Stimulated activated CD8-positive, alpha-beta memory T cell treated with anti-CD3 and anti-CD28 coated beads, Interleukin-4, amount 100 ng/mL, for 4 hours (primary cell): ENCODE measurements at places on chromosomes 1 and 21.

DNA sequence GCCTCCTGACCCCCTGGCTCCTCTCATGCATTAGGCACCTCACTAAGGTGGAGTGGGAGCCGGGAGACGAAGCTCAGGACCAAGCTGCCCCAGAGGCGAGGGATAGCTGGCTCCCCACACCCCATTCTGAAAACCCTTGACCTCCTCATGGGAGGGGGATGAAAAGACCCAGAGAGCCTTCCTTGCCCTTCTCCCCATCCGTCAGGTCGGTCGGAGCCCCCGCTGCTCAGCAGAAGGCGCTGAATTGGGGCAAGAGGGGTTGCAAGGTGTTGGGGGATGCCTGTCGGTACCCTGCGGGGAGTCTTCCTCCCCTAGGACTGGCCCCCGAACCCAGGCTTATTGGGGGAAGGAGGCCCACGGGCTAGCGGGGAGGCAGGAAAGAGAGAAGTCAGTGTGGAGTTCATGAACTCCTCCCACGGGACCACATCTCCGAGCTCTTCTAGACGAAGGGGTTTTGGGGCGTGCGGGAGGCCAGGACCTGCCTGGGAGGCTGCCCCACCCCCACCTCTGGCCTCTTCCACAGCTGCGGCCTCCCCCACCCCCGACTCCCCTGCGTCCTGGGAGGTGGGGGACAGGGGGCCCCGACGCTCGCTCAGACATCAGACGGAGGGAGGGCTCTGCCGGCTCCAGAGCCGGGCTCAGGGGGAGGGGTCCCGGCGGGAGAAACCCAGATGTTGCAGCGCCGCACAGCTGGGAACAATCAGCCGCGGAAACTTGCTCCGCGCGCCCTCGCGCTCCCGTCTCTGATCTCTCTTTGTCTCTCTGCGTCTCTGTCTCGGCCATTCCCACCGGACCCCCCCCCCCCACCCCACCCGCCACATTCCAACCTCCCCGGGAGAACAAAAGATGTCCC lies 719 bp downstream of the MFAP2 start:
- no peak for DNase-seq

GRCh38 chr1:94803517-94804441 lies 16.4 kb upstream of the SLC44A3 start:
- DNase-seq = no peak

GRCh38 chr1:4495809-4496208 lies 158.6 kb upstream of the AJAP1 start:
- DNase-seq = no peak

- no peak for DNase-seq
These were observed 31.0 kb downstream of the TMCC2 start for GRCh38 chr1:205258719-205259118.

- peak; percentile 15 for DNase-seq
These were observed 41.0 kb upstream of the DR1 start for GRCh38 chr1:93304716-93305138.

DNA sequence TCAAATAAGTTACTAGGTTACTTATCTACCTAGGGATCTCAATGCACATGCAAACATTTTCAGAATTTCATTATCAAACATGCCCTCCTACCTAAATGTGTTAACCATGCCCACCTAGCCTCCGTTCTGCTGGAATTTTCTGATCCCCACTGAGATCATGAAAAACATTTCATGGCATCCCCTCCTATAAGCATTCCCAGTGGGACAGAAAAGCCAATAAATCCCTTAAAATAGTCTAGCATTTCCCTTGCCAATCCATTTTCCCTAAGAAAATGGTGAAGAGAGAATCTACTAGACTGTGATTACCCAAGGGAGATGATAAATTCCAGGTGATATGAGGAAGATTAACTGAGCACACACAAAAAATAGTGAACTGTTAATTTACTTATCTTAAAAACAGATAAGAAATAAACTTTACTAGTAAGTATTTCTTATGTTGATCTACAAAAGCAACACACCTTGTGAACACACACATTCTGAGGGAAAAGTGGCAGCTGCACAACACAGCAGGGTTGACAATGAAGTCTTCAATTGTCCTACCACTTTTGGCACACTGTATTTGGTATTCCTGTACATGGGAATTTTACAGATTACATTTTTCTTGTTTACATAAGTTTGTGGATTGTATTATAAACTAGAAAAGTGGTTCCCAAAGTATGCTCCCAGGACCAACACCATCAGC lies 49.6 kb downstream of the ARID4B start:
- DNase-seq = no peak

GRCh38 chr1:24564695-24565094 lies 8.8 kb downstream of the NCMAP start:
- DNase-seq = no peak

DNA sequence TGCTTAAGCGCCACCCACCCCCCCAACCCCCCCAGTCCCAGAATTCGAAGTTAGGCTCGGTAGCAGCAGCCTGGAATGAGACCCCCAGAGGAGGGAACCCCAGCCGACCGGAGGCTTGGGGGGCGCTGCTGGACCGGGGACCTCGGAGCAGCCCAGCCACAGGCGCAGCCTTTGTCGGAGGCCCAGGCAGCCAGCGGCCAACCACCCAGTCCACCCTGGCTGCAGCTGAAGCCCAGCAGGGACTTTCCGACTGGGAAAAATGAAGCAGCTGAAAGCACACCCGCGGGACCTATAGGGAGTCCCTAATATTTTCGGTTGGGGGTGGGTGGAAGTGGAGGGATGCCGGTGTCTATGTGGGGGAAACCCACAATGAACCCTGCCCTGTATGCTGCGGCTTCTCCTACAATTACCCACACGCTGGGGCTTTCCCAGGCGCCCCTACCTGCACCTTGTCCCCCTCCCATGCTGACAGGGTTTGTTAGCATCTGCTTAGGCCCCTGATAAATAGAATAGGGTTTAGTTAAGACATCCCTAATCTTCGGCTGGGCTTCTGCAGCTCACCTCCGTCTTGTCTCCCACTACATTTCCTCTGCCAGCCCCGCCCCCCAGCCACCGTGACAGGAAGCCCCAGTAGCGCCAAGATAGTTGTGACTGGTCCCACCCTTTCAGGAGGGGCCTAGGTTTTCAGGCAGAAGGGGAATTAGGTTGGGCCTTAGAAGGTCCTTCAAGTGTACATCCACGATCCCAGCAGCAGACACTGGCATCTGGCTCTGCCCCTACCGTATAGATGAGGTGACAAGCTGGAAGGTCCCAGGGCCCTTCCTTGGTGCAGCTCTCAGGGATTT lies 838 bp downstream of the CCDC28B start:
- DNase-seq = peak; percentile 55

DNA sequence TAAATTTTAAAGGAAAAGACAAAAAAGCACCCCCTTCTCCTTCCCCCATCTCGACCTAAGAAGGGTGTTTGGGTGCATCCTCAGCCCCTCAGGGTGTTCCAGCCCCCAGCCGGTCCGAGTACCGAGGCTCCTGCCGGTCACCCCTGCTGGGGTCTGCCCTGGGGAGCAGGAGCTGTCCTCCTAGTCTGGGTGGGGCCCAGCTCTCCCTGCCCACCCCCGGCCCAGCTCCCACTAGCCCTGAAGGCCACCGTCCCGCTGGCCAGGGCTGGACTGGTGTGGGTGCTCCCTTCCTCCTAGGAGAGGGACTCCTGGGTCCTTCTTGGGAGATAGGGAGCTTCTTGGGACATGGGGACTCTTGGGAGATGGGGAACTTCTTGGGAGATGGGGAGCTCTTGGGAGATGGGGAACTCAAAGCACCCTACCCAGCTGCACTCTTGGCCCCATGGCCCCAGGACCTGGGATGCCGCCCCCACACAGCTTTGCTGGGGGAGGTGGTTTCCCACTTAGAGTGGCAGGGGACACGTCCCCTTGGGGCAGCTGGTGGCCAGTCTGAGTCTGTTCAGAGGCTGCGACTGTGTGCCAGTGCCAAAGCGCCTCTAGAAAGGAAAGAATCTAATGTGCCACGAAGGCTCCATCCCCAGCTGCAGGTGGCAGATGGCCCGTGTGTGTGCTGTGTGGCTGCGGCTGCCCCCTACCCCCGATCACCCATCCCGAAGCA lies 44.5 kb downstream of the MORN1 start:
- DNase-seq = no peak

- no peak for DNase-seq
These were observed 19.3 kb upstream of the LBR start for GRCh38 chr1:225446981-225447615.

DNA sequence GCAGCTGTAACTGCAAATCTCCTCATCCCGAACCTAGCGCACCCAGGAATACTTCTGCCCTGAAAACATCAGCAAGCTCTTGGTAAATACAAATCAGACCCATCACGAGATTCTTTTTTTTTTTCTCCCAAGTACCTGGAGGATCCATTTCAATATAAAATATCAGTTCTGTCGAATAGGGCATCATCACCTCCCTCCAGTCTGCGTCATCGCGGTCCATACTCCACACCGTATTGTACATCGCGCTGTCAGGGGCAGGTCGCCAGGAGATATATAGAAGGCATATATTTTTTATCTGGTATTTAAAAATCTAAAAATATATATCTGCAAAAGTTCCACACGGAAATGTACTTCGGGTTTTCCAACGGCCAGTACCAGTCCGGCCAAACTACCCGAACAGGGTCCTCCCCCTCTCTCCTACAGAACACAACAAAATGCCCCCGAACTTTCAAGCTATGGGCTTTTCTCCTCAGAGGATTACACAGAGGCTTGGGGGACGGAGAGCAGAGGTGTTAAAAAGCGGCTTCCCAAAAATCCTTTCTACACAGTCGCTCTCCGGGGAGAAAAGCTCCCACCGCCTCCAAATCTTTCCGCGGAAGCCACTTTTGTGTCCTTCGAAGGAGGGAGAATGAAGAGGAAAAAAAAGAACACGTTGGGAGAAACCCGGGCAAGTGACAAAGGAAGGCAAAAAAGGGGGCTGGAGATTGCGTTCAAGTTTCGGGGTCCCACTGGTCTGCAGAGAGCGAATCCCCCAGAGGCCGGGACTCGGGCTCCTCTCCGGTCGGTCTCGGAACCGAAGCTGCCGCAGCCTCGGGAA lies 509 bp downstream of the PIK3R3 start:
- DNase-seq = no peak

GRCh38 chr1:99768524-99769245 lies 2.2 kb upstream of the FRRS1 start:
- DNase-seq = no peak

- DNase-seq = no peak
These were observed 779.9 kb downstream of the KCNT2 start for GRCh38 chr1:195828325-195828724.

GRCh38 chr21:45465105-45465504 lies 60.1 kb downstream of the COL18A1 start:
- DNase-seq = no peak

- DNase-seq = no peak
These were observed 8.6 kb upstream of the IER5 start for GRCh38 chr1:181079920-181080319.

DNA sequence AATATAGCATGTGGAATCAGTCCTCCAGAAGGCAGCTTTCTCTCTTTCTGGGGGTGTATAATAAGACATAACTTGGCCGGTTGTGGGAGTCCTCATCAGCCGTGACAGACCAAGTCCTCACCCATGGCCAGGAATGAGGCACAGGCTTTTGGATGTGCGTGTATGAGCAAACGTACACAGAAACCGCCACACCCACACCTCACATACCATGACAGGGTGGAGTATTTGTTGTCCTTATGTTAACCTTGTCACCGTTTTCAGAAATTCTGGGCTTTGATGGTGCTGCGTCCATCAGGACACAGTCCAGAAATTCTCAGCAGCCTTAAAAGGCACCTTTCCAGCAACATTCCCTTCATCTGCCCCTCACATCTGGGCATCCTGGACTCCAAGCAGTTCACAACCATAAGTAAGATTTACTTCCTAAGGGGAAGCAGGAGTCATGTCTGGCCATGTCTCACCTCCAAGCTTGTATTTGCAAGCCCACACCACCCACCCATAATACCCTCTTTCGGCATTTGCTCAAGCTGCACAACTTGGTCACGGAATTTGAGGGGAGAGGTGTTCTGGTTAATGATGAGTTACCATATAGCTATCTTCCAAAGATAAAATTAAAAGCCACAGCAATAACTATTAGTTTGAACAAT lies 12.4 kb downstream of the C1orf116 start:
- DNase-seq = no peak

GRCh38 chr1:162171111-162171510 lies 101.6 kb downstream of the NOS1AP start:
- DNase-seq = no peak

DNA sequence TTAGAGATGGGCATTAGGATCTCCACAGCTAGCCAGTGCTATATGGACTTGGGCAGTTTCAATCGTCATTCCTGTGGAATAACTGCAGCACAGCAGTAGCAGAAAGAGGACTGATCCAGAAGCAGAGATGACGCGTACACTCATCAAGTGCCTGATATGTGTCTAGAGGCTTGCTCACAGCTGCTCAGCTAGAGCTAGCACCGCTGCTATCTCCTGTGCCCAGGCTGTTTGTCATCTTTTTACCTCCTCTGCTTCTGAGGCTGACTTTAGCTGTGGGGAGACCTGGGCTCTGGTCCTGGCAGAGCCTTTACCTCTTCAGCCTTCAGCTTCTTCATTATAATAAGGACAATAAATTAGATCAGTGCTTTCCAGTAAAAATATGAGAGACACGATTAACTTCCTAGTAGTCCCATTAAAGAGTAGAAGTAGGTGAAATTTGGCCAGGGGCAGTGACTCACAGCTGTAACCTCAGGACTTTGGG lies 5.3 kb downstream of the TENT5C start:
- DNase-seq = no peak

DNA sequence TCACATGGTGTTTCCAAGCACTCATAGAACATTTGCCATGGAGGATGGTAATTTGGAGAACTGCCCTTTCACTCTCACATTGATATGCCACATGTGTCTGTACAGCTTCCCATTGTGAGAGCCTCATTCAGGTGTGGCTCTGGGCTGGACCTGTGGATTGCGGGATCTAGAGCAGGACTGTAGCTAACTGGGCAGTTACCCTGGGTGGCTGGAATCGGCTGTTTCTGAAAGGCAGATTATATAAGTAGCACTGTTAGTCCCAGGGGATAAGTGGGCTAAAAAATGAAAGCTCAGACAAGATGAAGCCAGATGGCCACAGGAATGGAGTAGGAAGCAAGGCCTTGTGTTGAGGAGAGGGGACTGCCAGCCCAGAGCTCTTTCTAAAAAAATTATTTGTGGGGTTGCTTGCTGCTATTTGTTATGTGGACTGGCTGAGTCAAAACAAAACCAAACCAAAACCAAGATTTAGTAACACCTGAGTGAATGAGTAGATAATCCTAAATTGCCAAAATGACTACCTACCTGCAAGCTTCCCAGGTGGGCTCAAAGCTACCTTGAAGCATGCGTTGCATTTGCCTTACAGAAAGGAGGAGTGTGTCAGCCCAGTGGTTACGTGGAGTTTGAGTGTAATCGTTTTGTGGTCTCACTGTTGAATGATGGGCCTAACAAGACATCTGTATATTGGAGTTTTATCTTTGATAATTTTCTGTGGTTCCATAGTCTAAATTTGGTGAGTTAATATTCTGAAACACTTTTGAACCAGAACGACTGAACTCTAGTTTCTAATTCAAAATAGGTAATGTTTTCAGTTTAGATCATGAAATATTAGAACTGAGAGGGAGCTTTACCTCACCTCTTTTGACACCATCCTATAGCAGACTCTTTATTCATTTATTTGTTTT lies 58.0 kb downstream of the SDCCAG8 start:
- DNase-seq = no peak

DNA sequence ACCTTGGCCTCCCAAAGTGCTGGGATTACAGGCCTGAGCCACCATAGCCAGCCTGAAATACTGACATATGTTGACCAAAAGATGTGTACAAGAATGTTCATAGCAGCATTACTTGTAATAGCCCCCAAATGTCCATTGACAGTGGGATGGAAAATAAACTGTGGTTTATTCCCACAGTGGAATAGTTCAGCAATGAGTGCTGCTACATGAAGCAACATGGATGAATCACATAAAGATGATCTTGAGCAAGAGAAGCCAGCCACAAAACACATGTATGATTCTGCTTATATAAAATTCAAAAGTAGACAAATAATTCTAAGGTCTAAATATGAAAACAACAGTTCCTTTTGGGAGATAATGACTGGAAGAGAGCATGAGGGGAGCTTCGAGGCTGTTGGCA lies 9.1 kb upstream of the CREG1 start:
- no peak for DNase-seq
